ENCODE measurements at places on chromosomes 11 and 22.

DNA sequence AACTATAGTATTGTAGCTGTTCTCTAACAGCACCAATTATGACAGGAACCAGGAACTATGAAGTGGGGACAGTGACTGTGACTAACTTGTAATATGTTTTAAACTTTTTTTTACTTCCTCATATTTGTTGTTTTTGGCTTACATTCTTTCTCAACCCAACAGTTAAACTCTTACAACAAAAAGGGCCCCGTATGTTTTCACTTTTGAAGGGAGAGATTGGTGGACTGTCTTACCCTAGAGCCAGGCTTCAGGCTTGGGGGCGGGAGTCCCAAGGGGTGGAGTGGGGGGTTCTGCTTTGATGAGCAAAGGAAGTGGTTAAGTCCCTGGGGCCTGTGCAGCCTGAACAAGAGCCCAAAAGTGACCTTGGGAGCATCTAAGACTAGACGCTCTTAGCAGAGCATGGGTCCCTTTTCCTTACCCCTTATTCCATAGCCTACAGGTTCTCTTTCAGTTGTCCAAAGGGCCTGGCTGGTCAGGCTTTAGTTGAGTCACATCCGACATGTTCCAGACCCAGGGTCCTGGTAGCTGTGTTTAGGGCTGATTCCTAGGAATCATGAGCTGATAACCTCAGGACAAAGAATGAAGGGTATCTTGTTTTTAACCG is 38.8 kb downstream of the STIM1 start:
- no peak for DNase-seq

DNA sequence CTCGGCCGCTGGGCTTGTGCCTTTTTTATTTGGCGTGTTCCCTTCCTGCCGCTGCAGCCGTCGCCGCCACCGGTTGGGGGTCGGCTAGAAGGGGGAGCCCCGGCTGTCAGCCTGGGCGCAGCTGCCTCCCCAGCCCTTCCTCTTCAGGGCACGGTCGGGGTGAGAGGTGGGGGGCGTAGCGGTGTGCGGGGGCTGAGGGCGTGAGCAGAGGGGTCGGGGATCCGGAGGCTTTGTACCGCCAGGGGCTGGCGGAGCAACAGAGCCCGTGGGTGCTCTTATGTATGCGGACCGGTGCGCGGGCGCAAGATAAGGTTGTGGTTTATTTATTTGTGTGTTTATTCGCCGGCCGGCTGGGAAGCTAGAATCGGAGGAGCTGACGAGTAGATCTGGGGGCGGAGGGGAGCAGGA is 477 bp downstream of the ZBTB16 start:
- DNase-seq: no peak

DNA sequence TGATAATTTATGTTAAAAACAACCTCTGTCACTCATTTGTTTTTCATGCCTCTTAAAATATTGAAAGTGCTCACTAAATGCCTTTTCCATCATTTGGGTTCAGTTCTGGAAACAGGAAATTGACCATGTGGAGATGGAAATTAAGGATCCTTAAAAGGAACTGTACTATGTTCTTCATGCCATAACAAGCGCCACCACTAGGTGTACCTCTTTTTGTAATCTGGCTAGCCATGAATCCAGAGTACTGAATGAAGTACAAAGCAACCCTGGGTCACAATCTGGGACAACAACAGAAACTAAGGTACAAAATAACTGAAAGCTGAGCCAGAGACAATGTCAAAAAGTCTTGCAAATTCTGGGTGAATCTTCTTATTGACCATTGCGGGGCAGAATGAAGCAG is 559.1 kb downstream of the FAM181B start:
- DNase-seq: no peak

GRCh38 chr11:132621976-132622580 is 910.2 kb downstream of the OPCML start:
- no peak for DNase-seq

- DNase-seq: no peak
Measured at GRCh38 chr22:39239561-39240423, 5.0 kb downstream of the PDGFB start.

GRCh38 chr22:18078329-18079041 is 695 bp downstream of the PEX26 start:
- DNase-seq: no peak

- peak; percentile 89 for DNase-seq
Measured at GRCh38 chr11:115222218-115222862, 281.9 kb downstream of the CADM1 start.

- DNase-seq: no peak
Measured at GRCh38 chr11:43818220-43818619, 62.4 kb upstream of the ALKBH3 start.

- no peak for DNase-seq
Measured at GRCh38 chr22:34017205-34017604, 96.9 kb upstream of the LARGE1 start.

- no peak for DNase-seq
Measured at GRCh38 chr11:76911415-76911808, 50.7 kb downstream of the ACER3 start.

- no peak for DNase-seq
Measured at GRCh38 chr11:78228467-78228866, 39.7 kb downstream of the USP35 start.

DNA sequence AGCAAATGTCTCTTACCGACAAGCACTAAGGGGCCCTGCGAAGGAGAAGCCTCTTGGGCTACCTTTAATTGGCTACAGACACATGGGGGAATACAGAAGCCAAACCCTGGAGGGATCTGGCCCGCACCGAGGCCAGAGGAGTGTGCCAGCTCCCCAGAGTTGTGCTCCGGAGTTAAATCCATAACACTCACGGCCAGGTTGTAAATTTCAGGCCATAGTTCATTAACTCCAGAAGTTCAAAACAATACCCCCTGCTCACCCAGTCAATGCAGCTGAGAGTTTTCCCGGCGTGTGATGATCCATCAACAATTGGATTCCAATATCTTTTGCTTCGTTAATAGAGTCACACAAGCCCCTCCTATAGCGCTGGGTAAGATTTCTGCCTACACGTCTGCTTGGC is 371.5 kb downstream of the NXPE2 start:
- no peak for DNase-seq

- DNase-seq: no peak
Measured at GRCh38 chr11:130086669-130087068, 17.0 kb downstream of the APLP2 start.

GRCh38 chr11:76096552-76096951 is 109.8 kb downstream of the WNT11 start:
- no peak for DNase-seq

DNA sequence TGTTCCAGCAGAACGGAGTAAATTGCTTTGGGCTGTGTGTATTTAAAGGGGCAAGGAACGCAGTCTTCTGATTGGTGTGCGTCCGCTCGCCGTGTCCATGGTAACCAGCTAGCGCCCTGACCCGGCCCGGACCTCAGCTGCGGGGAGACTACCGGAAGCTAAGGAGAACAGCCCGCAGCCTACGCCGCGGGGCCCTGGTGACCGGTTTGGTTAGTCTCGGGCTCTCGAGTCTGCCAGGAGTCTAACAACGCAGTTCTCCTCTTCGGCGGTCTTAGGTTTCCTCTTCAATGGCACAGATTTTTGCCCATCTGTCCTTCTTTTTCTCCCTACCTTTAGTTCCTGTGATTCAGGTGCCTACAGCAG is 3.5 kb upstream of the OR56A3 start:
- DNase-seq: no peak

GRCh38 chr22:48902001-48902869 is 925.4 kb downstream of the BRD1 start:
- DNase-seq: no peak

DNA sequence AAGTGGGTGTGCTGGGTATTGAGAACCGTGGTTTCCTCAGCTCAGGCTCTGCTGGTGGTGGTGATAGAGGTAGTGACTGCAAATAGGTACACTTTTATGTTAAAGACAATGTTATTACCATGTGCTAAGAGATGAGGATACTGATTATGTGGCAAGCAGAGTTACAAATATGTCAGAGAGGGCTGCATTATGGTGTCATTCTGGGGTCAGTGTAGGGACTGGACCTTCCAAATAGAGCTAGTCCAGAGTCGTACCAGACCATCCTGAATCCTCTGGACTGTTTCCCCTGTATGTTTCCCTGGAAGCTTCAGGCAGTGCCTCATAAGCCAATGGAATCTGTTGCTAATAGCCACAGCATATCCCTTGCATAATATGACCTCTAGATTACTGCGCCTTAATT is at the start of gene DNAJB7:
Gene DNAJB7 (minus strand): TSS at position 101 of the 400 bp plus-strand sequence. CDS start 119 bp downstream, outside the sequence.
- no peak for DNase-seq

GRCh38 chr11:76336597-76336996 is 44.3 kb downstream of the THAP12 start:
- no peak for DNase-seq

DNA sequence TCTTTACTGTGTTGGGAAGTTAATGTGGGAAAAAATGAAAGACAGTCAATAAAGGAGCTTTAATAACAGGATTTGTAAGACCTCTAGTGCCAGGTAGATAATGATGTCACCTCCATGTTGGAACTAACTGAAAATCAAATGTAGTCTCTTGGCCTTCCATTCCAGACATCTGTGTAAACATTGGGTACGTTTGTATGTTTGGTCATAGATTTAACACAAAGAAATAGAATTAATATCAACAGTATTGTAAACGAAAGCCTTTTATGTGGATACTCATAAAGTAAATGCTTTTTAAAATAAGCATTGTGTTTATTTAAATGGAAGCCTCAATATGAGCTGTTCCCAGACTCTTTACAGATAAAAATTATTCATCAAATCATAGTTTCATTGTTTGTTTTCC is 605.7 kb downstream of the METTL15 start:
- no peak for DNase-seq

DNA sequence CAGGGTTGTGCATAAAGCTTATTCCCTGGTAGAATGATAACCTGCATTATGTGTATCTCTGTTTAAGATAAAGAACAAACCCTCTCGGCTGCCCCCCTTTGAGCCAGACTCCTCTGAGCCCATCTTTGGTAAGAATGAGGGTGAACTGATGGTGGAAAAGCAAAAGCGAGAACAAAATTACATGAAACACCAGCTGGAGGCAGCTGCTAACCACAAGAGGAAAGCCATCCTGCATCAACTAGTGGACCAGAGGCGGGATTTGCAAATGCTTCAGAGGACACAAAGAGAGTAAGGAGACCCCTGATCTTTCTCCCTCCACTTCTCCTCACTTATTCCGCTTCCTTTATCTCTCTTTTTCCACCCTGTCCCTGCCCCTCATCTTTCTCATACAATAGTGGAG is 40.3 kb downstream of the CCDC81 start:
- no peak for DNase-seq

GRCh38 chr22:21571679-21572078 is 4.2 kb downstream of the UBE2L3 start:
- no peak for DNase-seq

Data from non-pigmented ciliary epithelial cell (primary cell).